Iris pigment epithelial cell (primary cell): ENCODE measurements at places on chromosomes 1 and 21.

DNA sequence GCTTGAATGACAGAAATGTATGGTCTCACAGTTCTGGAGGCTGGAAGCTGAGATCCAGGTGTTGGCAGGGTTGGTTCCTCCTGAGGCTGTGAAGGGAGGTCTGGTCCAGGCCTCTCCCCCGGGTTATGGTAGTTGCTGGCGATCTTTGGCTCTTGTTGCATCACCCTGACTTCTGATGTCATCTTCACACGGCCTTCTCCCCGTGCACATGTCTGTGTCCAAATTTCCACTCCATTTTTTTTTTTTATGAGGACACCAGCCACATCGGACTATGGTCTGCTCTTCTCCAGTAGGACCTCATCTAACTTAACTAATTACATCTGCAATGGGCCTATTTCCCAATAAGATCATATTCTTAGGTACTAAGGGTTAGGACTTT lies 232.2 kb downstream of the KCNJ6 start:
- no peak for DNase-seq

DNA sequence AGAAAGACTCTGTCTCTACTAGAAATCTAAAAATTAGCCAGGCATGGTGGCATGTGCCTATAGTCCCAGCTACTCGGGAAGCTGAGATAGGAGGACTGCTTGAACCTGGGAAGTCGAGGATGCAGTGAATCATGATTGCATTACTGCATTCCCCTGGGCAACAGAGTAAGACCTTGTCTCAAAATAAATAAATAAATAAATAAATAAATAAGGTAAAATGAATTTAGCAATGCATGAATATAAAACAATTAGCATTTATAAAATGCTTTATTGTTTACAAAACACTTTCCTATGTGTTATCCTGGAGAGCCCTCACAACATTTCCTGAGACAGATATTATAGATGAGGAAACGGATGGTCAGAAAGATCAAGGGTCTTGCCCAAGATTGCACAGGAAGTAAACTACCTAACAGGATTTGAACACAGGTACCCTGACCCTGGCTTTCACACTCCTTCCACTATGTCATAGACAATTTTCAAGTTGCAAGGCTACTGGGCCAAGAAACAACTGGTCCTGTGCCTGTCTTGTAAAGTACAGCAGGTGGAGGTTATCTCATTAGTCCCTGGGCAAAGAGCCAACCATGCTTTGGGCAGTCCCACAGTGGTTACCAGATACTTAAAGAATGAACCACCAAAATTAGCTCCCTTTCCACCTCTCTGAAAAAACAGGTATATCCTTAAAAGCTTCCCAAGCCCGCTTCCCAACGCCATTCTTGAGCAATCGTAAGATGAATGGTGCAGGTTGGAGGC lies 15.4 kb upstream of the VSIG8 start:
- no peak for DNase-seq

- no peak for DNase-seq
Measured at GRCh38 chr1:7915826-7916500, 24.7 kb downstream of the TNFRSF9 start.

GRCh38 chr1:90881034-90881433 lies 140.8 kb downstream of the ZNF644 start:
- no peak for DNase-seq

DNA sequence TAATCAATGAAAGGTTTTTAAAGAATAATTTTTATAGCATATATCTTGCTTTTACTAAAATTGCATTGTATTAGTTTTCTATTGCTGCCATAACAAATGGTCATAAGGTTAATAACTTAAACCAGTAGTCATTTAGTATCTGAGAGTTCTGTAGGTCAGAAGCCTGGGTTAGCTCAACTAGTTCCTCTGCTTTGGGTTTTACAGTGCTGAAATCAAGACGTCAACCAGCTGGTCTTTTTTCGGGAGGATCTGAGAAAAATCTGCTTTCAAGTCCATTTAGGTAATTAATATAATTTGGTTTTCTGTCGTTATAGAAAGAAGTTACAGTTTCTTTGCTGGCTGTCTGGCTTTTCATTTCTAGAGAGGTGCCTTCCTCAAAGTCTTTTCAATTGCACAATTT lies 577.7 kb downstream of the MRPL39 start:
- no peak for DNase-seq

DNA sequence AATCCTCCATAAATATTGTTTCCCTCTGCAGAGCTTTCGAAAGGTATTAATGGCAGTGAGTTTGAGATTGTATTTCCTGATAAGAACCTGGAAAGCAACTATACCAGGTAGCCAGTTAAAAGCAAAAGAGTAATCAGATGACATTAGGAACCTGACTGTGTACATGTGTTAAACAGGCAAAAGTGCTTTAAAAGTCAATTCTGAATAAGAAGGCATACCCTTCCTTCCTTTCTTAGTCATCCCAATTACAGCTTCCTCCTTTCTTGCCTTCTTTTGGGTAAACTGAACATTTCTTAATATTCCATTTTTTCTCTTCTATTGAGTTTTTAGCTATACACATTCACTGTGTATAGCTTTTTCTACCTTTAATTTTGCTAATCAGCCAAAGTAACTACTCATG lies 144.7 kb downstream of the ZNF281 start:
- DNase-seq = no peak

DNA sequence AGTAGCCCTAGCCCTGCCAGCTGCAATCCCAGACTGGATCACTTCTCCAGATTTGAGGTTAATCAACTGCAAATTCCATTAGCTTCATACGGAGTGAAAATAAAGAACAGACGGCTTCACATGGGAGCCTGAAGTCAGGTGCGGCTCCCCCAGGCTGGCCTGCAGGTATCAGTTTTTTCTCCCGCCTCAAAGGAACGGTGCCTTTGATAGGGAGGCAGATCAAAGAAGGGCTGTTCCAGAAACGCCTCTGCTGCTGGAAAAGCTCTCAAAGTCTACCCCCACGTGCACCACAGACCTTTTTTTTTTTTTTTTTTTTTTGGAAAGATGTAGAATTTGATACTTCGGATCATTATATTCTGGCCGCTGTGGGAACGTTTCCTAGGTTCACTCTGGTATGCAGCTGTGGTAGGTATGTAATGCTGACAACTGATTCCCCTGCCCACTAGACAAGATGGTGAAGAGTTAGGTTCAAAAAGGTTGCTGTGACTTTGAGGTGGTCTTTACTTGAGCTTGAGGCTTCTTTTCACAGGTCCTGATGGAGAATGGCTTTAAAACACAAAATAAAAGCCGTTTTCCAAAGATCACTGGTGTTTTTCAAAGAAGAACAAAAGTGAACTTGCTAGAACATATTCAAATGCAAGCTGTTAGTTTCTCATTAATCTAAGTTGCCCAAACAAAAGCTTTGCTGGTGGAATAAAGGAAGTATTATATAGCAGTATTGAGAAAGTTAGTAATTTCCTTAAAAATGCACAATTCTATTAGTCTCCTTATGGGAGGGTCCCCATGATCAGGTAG lies 189.0 kb upstream of the NFIA start:
- DNase-seq = no peak

DNA sequence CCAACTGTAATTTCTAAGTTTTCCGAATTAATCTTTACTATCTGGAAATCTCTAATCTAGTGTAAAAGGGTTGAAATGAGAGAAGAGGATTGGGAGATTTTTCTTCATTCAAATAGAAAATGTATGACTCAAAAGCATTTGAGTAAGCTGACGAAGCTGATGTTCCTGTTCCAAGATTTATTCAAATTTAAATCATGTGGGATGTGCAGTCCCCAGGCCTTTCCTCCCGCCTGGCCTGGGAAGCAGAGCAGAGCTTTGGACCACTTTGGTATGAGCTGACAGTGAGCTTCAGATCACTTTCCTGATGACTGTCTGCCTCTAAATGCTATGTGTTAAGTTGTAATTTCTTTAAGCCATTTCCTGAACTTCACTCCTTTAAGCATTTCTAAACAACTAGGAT lies 192.0 kb downstream of the DHRS3 start:
- DNase-seq = peak; percentile 55

DNA sequence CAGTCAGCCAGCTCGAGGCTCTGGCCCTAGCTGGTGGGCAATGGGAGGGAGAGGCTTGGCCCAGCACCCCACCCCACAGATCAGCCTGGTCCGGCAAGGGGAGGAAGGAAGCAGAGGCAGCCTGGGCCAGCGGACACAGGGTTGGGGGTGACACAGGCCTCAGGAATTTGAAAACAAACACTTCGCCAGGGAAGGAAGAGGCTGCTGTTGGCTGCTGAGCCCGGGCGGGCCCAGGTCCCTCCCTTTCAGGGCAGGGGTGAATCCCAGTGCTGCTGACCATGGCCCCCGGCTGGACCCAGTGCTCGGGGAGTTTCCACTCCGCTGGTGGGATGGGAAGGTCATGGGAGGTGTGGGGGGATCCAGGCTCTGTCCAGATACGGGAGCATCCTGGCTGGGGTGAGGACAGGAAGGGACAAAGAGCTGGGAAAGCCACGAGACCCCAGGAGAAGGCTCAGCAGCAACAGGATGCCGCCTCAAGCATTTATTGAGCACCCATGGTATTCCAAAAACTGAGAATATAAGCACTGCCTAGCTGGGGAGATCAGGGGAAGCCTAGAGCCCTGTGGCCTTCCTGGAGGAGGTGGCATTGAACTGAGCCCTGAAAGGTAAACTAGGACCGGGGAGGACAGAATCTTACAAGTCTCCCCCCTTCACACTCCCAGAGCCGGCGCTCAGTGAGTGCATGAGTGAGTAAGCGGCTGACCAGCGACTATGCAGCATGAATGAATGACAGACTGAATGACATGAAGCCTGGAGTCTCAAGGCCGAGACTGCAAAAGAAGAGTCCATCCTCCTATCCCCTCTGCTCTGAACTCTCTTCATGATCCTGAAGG lies 26.2 kb upstream of the EPHA2 start:
- peak; percentile 96 for DNase-seq

- DNase-seq = peak; percentile 60
Measured at GRCh38 chr1:6695868-6696267, 5.7 kb downstream of the DNAJC11 start.

DNA sequence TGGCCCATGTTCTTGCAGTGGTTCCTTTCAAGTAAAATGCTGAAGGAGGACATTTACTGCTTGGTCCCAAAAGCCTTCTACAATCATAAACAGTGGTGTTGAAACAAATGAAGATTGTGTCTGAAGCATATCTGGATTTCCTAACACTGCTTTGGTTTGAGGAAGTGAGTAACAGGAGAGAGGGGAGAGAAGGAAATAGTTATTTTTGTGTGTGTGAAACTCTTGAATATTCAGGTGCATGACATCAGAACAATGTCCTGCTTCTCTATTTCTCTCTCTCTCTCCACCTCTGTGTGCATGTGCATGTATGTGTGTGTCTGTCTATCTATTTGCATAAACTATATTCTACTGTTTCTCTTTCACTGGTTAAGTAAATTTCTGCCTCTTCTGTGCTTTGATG lies 61.4 kb upstream of the TNFSF18 start:
- peak; percentile 85 for DNase-seq

DNA sequence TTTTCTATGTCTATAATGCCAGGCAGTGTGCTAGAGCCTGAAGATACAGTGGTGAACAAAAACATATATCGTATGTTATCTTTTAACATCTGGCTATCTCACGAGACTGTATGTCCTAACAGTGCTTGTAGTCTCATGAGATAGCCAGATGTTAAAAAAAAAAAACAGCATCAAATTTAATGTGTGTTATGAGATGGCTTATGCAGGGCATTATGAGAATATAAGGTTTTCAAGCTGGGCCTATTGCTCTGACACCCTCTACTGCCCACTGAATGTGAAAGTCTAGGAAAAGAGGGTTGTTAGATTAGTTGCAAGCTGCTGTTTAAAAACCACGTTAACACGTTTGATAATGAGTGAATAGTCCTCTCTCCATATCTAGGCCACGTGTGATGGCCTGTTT lies 109.8 kb downstream of the CACHD1 start:
- DNase-seq = no peak

DNA sequence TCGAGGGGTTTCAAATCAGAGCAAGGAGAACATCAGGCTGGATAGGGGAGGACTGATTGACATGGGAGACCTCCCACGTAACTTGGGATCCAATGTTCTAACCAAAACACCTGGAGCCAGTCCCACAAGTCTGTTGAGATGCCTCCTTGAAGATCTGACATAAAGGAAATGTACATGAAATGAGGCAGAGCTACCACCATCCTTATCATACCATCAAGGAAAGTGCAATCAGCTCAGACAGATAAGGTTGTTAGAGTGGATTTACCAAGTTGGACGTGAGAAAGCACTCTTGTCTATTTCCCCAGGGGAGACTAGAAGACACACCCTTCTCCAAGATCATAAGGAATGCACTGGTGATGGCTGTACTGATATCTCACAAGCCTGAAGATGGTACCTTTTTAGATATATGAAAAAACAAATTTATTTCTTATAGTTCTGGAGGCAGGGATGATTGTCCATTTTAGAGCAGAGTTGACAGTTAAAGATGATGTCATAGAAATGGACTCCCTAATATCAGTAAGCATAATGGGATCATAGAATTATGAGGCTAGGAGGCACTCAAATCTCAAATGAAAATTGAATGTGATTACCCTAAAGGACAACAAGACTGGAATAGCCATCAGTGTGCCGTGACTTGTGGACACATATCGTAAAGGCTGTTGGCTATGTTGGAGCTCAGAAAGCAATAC lies 129.1 kb upstream of the RAB4A start:
- DNase-seq = no peak

GRCh38 chr1:82116105-82116504 lies 315.4 kb downstream of the ADGRL2 start:
- no peak for DNase-seq

GRCh38 chr1:22320587-22321344 lies 130.9 kb upstream of the ZBTB40 start:
- no peak for DNase-seq

GRCh38 chr1:61424382-61424781 lies 300.6 kb downstream of the TM2D1 start:
- no peak for DNase-seq

DNA sequence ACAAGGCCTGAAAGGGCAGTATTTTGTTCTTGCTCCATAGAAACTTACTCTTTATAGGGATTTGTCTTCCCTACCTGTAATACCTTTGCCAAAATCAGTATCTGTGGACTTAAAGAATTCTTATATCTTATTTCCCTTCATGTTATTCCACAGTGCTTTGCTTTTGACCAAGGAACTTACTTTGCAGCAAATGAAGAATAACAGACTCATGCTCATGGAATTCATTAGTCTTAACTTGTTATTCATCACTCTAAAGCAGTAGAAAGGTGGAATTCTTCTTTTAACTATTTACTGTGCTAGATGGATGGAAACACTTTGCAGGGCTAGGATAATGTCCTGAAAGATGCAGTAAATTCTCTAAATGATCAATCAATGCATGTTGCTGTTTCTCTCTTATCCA lies 45.9 kb downstream of the DUSP10 start:
- no peak for DNase-seq

- no peak for DNase-seq
Measured at GRCh38 chr1:70909262-70909822, 138.3 kb downstream of the PTGER3 start.

DNA sequence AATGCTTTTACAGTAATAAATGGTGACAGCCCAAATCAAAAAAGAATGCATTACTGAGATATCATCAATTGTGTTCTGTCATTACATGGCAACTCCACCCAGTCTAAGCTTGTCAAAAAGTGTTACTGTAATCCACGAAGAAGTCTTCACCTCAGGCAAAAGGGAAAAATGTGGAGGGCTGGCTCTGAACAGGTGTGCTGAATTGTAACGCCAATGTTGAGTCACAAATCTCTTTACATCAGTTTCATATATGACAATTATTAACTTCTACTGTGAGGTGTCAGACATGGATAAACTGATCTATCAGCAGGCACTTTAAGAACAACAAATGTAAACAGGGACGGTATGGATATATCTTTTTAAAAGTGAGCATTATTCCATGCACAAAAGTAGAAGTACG lies 98.5 kb upstream of the DMRTA2 start:
- DNase-seq = no peak

GRCh38 chr1:218454700-218455282 lies 109.7 kb downstream of the TGFB2 start:
- DNase-seq = no peak

GRCh38 chr1:200945111-200945510 lies 50.4 kb downstream of the INAVA start:
- no peak for DNase-seq
